NCI-H1417 (cell line): ENCODE measurements at places on chromosomes 12 and 14.
A peak's percentile ranks its signal among the peaks of the same experiment; 100 is the strongest.

DNA sequence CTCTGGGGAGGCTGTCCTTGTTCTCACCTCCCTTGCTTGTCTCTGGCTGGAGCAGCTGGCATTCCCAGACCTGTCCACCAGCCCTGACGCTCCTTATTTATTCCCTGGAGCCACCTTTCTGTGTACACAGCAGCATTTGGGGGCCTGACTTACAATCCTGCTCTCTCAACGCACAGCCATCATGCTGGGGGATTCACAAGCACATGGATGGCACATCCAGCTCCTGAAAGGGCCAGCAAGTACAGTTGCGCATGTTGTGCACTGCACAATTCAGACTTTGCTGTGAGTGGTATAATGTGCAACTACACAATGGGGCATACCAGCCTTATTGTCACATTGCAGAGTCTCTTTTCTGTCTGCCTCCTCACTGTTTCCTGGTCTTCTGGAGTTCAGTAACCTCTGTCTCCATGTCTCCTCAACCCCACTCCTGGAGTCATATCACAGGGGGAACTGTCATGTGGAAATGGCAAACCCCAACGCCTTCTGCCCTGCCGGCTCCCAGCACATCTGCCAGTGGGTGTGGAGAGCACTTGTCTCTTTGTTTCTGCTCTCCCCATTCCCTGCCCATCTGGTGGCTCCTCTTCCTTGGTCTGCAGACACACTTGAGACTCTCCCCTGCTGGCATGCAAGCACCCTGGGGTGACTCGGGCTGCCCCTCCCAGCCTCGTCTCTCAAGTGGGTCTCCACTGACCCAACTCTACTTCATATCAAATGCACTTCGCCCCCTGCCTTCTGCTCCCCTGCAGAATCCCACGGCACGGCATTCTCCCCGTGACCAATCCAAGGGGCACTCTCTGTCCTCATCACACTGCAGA, 41.2 kb upstream of the MEG3 start:
- DNase-seq, result peak; percentile 85

- DNase-seq, result no peak
These were observed 826 bp downstream of the ZNF705A start for GRCh38 chr12:8157484-8158198.

GRCh38 chr12:113007166-113007565, 28.8 kb downstream of the OAS2 start:
- DNase-seq, result no peak

DNA sequence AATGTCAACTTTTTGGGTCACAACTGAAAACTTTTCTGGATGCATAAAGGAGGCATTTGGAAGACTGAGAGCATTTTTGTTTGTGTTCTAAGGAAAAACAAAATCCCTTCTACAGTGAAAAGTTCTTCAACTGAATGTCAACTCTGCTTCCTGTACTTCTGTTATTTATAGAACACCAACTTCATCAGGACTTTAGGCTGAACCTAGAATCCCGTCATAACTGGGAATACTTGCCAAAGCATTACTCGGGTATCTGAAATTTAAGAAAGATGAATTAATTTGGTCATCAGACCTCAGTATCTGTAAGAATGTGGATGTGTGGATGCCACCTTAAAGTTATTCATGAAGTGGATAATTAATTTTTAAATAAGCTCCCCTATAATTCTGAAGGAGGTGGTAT, 73.2 kb downstream of the FERMT2 start:
- no peak for DNase-seq

DNA sequence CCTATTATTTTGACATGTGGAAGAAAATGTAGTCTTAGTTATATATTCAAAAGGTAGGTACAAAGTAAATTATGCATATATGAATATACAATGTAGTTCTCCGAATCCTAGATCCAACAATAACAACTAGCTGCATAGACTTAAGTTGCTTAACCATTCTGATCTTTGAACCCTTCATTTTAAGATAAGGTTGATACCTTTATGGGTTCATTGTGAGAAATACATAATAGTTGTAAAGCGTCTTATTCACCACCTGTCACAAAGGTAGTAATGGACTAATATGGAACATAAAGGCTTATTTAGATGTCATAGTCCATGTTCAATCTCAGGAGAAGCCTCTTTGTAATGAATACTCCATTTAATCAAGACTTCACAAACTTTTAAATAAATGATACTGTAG, 263.6 kb downstream of the TMTC2 start:
- DNase-seq, result no peak
